Glomerular endothelial cell (primary cell): ENCODE measurements at places on chromosomes 11 and 22. TPM values are rescaled to one million over a fixed set of nuclear protein-coding genes. Genes with fewer than 3 reads are reported as not detected.

GRCh38 chr11:33211153-33211552 lies 46.0 kb upstream of the HIPK3 start:
- no peak for DNase-seq

GRCh38 chr11:111347002-111347722 lies 31.9 kb downstream of the POU2AF1 start:
- DNase-seq, result no peak

DNA sequence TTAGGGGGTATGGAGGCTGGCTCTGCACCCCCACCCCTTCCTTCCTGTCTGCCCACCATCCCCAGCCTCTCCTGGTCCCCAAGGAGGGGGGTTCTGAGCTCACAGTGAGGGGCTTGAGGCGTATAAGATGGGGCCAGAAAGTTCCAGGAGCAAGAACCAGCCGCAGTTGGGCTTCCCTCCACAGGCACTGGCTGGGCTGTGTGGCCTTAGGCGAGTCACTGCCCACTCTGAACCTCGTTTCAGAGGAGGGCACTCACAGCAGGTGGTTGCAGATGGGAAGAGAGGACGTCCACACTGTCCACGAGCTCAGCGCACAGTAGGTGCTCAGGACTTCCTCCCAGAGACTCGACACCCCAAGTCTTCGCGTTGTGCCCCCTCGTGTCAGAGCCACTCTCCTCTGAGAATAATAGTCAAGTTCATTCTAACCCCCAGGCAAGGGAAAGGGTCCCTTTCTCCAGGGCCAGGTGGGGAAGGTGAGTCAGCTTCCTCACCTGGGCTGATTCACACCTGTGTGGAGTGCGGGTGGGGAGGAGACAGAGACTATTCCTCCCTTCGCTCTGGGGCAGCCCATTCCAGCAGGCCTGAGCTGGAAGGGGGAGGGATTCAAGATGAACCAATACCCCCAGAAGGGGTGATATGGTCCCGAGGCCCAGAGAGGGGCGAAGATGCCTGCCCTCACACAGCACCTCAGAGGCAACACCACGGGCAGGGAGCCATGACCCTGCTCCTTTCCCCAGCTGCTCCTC lies 29.3 kb downstream of the RPL3 start:
- DNase-seq, result no peak

- no peak for DNase-seq
Measured at GRCh38 chr22:24483976-24484545, 11.1 kb upstream of the UPB1 start.

Gene SRRD
- 17.0 and 31.3 TPM in 2 replicates for total RNA-seq

Gene OR8J1
- total RNA-seq, result not detected in 2 replicates

Gene FLRT1
- total RNA-seq, result not detected in 2 replicates

DNA sequence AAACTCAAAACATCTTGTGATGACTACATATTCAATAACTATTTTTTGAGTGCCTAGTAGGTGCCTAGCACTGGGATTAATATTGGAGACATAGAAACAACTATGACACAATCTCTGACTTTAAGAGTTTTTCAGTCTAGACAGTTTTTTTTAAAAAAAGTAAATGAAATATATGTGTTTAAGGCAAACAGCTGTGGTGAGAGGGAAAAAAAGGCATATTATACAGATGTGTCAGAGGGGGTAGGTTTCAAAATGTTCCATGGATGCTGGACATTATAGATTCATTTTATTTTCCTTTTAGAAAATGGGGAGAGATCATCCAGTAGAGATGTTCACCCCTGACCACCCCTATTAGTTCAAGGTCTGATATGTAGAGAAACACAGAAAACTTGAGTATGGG lies 90.8 kb downstream of the LUZP2 start:
- DNase-seq, result no peak

GRCh38 chr11:121231576-121232278 lies 60.8 kb upstream of the SC5D start:
- DNase-seq, result no peak

Gene PKNOX2
- 0.29 and 0.76 TPM in 2 replicates for total RNA-seq

GRCh38 chr11:7592711-7593110 lies 78.9 kb downstream of the PPFIBP2 start:
- no peak for DNase-seq

DNA sequence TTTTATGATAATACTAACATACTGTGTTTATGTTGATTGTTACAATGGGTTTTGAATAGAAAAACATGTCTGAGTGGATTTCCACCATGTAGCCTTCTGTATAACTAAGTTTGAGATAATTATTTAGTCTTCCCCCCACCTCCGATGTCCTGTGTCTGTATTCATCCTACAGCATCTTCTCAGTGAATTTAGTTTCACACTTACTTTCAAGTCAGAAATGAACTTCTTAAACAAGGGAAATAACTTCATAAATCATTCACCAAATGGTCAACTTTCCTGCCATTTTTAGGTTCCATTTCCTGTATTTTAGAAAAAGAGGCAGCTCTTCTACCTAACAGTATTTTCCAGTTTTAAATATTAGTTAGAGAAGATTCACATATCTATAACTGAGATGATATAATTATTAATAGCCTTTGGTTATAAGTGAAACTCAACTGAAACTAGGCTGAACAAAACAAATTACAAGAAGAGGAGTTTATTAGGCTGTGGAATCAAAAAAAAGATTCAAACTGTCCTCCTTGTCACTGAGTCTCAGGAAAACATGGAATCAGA lies 3.5 kb downstream of the OR51B5 start:
- DNase-seq, result no peak

Gene RIMBP3C
- total RNA-seq, result 0.44 TPM in 1 of 2 replicates, not detected in the other

- no peak for DNase-seq
Measured at GRCh38 chr11:95154514-95154913, 64.9 kb downstream of the ENDOD1 start.

GRCh38 chr11:34259087-34259486 lies 98.7 kb downstream of the ABTB2 start:
- no peak for DNase-seq

GRCh38 chr11:81772166-81772565 lies 961.5 kb downstream of the FAM181B start:
- DNase-seq, result no peak

Gene SULT4A1
- total RNA-seq, result 0.19 and 1.5 TPM in 2 replicates

Gene OR6T1
- total RNA-seq, result not detected in 2 replicates

- no peak for DNase-seq
Measured at GRCh38 chr11:33445761-33446161, 188.6 kb downstream of the HIPK3 start.

GRCh38 chr11:134200688-134201087 lies 23.1 kb downstream of the NCAPD3 start:
- DNase-seq, result no peak

- no peak for DNase-seq
Measured at GRCh38 chr11:60855726-60856633, at the start of gene PTGDR2. PTGDR2 (minus strand) TSS chr11:60855950; CDS start chr11:60853722, 2,228 bp downstream.

GRCh38 chr22:29083933-29084591 lies 11.2 kb downstream of the KREMEN1 start:
- DNase-seq, result no peak

DNA sequence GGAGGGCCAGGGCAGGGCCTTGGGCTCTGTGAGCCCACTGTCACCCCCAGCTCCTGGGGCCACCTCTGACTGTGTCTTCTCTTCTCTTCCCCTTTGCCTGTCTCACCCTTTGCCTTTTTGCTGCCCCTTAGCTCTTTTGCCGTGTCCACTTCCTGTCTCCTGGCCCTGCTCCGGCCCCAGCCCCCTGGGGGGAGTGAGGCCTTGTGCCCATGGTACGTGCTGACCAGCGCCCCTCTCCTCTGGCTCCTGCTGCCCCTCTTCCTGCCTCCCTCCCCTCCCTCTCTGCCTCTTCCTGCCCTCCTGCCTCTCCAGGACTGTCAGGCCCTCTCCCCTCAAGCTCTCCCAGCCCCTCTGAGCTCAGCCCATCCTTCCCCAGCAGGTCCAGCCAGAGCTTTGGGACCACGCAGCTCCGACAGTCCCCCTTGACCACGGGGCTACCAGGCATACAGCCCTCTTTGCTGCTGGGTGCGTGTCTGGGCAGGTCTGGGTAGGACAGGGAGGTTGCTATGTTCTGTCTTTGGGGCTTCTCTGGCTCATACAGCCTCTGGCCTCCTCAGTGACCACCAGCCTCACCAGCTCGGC lies 11.7 kb downstream of the TMEM258 start:
- DNase-seq, result no peak
